Activated naive CD4-positive, alpha-beta T cell treated with anti-CD3 and anti-CD28 coated beads for 36 hours (primary cell): ENCODE measurements at places on chromosomes 12 and 14.

DNA sequence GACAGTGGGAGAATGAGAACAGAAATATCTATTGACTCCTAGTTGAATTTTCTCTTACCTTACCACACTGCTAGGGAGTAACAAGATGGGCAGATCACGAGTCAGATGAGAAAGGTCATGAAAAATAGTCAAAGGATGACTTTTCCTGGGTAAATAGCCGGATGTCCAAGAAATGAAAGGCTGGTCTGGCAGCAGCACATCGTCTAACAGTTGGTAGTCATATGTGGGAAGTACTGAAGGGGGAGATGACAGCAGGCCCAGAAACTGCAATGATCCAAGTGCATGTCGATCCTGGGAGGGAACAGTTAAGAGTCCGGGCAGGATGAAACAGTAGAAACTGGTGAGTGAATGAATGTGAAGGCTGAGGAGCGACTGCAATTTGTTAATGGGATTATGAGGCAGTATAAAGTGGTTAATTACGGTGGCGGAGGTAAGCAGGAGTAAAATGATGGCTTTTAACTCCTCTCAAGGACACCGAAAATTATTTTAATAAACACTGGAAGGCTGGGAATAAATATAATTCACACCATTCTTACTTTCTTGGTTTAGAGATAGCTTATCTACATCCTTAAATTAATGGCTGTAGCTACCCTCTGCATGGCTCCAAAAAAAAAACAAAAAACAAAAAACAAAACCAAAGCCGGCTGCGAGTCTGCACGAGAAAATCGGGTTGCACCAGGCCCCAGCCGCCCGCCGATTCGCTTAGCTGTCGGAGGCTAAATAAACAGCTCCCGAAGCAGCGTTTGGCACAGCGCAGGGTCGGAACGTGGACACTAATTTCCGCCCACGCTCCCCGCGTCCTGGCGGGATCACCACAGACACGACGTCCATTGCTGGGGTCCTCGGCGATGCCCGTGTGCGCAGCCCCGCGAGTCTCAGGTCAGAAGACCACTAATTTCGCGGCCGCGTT, 1.0 kb upstream of the ERC1 start:
- peak; percentile 69 for DNase-seq

GRCh38 chr14:83706231-83706954, 1823.6 kb upstream of the FLRT2 start:
- no peak for DNase-seq

DNA sequence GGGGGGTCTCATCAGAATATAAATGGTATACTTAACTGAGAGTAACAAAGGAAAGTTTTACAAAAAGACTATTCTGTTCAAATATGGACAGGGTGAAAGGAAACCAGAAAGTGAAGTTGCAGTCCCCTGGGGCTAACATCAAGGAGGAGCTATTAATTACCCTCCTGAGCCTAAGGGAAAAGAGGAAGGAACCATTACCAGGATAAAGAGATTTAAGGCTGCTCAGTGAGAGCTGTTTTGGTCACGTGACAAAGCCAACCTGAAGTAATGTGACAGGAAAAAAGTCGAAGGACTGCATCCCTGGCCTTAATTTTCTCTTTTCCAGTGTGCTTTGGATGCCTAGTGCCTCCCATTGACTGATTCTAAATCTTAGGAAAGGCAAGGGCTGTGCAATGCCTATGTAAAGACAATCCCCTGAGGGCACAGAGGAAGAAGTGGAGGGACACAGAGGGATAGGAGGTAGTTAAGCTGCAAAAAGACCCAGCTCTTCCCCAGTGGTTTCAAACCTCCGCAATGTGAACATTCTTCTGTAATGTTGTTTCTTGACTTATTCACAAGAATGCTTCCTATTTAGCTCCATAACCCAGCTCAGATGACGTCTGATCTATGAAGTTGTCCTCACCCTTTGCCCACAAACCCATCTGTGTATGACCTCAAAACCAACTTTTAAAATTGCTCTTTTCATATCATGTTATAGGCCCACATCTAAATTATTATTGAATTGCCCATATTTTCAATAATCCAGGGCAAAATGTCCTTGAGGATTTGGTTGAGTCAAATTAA, 187.7 kb upstream of the DCN start:
- no peak for DNase-seq

DNA sequence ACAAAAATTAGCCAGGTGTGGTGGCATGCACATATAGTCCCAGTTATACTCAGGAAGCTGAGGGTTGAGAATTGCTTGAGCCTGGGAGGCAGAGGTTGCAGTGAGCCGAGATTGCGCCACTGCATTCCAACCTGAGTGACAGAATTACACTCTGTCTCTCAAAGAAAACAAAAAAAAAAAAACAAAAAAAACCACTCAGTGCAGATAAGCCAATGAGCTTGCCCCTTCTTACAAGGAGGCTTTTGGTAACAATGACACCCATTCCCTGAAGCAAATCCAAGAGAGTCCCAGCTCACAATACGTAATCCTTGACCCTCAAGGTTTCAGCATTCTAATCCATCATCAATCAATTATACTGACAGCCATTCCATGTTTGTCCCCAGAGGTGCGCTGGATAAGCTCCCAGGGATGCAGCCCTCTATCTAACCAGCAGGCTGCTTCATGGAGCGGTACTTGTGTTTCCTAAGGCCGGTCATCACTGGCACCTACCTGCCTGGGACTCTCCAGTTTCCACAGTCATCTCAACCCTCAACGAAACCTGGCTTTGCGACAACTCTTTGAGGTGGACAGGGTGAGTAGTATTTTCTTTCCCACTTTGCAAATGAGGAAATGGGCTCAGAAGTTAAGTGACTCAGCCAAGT, 12.4 kb downstream of the GCN1 start:
- no peak for DNase-seq

GRCh38 chr14:87409393-87409792, 583.6 kb downstream of the GALC start:
- no peak for DNase-seq

DNA sequence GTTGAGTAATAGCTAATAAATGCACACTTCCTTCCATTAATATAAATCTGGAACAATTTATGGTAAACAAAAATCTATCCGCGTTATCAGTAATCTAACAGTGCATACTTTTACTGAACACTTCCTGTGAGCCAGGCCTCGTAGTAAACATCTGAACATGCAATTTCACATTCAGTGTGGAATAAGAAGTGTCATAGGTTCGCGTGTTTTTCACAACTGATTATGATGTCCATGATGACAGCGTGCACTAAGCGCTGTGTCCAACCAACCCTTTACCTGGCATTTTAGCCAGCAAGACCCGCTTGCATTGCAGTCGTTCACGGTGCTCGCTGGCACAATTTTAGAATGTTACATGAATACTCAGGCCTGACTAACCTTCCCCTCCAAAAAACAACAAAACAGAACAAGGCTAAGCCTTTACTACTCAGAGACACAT, 2.1 kb downstream of the PNMA1 start:
- no peak for DNase-seq
